Calu3 (cell line): ENCODE measurements at places on chromosomes 1 and 21. TPM values are rescaled to one million over a fixed set of nuclear protein-coding genes. Genes with fewer than 3 reads are reported as not detected.

Gene SERTAD4
- total RNA-seq = 5.5 and 14.7 TPM in 2 replicates

Gene CA6
- not detected in 2 replicates for total RNA-seq

Gene CORT
- 0.73 TPM in 1 of 2 replicates, not detected in the other for total RNA-seq

DNA sequence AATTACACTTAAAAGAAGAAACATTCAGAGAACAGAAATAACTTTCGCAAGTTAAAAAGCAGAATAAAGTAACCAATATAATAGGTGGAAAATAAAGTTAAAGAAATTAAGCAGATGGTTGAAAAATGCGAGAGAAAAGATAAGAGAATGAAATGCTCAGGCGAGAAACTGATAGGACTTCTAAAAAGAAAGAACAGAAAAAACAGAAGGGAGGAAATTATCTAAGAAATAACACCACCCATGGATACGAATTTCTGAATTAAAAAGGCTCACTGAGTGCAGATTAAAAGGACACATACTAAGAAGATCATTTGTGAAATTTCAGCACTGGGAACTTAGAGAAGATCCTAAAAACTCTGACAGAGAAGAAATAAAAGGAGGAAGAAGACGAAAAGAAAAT is 92.0 kb downstream of the HLX start:
- no peak for DNase-seq

DNA sequence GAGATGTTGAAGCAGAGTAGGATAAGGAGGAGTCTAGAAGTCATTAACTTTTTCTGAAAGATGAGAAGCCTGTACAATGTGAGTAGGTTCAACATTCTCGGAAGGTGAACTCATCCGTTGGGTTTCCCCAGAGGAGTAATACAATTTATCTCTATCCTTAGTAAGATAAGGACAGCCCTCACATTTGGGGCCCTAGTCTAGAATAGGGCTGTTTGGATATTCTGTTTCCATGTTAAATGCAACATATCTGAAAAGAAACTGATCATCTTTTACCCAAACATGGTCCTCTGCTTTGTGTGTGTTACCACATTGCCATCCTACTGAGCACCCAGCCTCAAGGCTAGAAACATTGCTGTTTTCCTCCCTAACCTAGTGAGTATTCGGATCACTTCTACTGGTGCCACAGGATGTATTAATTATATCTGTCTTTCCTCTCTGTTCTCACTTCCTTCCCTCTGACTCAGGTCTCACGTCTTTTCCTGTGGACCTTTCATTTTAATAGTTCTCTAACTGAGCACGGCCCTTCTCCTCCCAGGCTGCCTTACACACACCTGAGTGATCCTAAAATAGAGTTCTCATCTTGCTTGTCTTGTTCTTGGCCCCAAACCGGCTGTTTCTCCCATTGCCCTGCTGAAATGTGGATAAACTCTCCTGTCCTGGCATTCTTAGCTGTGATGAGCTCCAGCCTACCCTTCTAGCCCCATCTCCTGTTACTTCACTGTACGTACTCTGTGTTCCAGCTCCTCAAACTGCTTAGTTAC is 91.7 kb downstream of the CDC14A start:
- no peak for DNase-seq

DNA sequence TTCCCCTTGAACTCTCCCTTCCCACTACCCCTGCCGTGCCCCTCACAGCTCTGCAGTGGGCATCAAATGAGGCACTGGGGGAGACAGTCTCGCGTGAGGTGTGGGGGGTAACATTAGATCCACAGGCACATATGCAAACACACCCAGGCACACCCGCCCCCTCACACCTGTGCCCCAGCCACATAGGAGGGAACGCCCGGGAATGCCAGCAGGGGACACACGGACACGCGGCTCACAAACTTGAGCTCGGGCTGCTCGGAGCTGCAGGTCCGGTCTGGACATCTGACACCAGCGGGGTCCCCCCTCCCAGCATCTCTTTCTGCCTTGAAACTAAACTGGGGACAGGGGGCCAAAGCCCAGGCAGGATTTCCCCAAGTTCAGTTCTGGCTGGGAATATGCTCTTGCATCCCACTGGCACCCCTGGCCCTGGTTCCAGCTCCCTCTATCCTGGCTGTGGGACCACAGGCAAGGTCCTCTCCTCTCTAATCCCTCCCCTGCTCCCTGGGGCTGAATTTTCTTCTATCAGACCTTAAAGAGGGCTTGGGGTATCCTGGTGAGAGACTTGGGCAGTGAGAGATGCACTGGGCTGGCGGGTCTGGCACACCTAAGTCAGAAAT is 30.6 kb downstream of the CDCP2 start:
- DNase-seq = no peak

- no peak for DNase-seq
Measured at GRCh38 chr1:205554026-205554811, 49.8 kb downstream of the CDK18 start.

DNA sequence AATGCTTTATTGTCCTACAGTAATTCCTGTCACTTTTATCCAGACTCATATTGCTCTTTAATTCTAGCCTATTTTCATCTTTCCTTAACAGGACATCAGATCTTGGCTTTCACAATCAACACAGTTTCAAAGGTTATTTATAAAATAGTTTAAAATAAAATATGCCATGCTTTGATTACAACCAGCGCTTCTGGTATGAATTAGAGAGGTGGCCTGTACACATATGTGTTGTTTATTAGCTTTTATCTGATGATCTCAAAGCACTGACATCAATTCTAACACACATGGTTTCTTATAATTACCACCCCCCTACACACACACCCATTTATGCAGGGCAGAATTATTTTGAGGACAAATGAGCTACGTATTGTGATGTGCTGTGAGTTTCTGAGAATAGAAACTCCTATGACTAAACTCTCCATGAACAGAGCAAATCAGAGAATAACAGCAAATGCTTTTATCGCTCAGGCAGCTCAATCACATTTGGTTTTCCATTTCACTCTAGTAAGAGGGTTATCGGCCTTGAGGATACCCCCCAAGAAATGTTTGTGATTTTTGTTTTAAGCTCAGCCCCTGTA is 18.0 kb downstream of the CD247 start:
- no peak for DNase-seq

GRCh38 chr1:43934101-43934985 is 742 bp downstream of the ARTN start:
- peak; percentile 90 for DNase-seq

GRCh38 chr1:114103992-114104391 is 49.7 kb downstream of the SYT6 start:
- no peak for DNase-seq

DNA sequence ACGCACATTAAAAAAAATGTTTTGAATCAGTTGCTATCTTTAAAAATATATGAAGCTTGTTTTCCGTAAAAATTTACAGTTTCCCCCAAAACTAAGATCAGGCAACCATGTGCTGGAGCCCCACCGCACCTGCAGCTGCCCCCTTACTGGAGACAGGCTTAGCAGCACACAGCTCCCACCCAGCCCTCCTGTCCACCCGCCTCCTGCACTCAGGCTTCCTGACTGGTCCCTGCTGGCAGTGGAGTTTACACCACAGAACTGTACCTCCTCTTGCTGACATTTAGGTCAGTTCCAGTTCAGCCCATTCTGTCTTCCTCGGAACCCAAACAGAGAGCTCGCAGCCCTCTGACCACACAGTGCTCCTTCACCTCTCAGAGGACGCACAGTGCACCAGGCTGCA is 2.1 kb downstream of the GPR161 start:
- DNase-seq = no peak

DNA sequence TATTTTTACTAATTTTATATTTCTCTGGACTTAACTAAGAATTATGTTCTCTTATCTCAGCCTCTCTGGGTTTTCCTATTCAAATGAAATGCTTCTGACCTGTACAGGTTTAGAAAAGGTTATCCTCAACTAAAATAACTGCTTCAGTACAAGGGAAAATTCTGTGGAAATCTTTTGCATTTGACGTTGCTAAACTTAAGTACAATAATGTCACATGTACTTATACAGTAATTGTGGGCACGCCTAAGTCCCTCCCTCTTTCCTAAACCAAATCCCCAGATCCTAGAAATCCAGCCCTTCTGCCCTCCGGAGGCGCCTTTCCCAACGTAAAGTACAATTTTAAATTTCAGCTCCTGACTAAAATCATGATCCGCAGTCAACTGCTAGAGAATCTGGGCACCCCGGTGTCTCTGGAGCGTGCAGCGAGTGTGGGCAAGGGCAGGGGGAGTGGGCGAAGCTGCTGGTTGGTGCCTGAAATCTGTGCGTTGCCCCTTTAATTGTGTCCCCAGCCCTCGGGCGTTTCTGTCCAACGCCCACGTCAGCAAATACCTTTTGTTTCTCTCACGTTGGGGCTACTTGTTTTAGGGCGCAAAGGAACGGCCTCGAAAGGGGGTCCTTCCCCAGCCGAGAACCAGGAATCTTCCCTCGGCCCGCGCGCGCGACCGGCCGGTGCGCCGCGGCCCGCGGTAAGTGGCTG is at the start of gene ZBTB8A:
Gene ZBTB8A (plus strand): TSS at position 541 of the 697 bp plus-strand sequence. CDS start 53,505 bp downstream, outside the sequence.
- peak; percentile 55 for DNase-seq
